Activated T-cell treated with anti-CD3 and anti-CD28 coated beads, Interleukin-2, amount 50 U/mL, for 48 hours (primary cell): ENCODE measurements at places on chromosomes 2 and 18.

DNA sequence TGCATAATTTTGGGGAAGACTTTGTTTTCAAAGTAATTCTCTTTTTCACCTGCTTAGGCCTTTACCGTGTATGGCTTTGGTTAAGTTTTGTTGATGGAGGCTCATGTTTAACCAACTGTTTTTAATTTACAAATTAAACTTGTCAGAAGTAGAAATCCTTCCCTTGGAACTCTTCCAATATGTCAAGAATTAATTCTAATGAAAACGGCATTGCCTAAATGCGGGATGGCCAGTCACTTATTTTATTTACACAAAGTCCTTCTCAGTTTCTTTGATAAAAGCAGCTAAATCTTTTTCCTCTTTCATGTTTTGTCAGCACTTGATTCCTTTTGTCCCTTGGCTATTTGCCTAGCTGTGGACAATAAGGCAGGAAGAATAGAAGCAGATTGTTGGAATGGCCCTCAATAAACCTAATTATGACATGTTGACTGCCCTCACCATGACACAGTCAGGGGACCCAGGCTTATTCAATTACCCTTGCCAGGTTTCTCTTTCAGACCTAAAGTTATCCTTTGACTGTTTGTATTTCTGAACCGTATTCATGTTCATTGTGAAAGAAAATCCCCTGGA is 26.3 kb downstream of the PAX3 start:
- DNase-seq = no peak

- no peak for DNase-seq
These were observed 178.5 kb downstream of the PDE1A start for GRCh38 chr2:182248362-182248761.

DNA sequence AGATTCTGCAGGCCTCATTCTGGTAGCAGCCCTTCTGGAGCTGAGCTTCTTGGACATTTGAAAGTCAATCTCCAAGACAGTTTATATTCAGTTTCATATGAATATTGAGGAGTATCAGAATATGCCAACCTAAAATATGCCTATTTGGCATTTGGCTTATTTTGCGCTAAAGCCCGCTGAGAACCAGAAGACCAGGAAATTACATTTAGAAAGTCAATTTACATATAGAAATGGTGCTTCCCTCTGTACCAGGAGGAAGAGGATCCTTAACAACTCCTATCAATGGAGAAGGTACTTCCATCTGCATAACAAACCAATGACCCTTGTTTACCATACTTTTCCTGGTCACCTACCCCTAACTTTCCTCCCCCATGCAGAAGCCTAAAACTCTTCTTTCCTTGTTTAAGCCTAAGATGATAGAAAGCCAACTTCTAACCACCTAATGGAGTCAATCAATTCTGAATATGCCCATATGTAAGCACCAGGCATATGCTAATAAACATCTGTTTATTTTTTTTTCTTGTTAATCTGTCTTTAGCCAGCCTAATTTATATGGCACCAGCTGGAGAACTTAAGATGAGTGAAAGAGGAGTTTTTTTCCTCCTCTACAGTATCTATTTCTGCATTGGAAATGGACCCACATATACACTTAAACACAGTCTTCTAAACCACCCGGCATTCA is 57.0 kb upstream of the DYNC1I2 start:
- DNase-seq = no peak

DNA sequence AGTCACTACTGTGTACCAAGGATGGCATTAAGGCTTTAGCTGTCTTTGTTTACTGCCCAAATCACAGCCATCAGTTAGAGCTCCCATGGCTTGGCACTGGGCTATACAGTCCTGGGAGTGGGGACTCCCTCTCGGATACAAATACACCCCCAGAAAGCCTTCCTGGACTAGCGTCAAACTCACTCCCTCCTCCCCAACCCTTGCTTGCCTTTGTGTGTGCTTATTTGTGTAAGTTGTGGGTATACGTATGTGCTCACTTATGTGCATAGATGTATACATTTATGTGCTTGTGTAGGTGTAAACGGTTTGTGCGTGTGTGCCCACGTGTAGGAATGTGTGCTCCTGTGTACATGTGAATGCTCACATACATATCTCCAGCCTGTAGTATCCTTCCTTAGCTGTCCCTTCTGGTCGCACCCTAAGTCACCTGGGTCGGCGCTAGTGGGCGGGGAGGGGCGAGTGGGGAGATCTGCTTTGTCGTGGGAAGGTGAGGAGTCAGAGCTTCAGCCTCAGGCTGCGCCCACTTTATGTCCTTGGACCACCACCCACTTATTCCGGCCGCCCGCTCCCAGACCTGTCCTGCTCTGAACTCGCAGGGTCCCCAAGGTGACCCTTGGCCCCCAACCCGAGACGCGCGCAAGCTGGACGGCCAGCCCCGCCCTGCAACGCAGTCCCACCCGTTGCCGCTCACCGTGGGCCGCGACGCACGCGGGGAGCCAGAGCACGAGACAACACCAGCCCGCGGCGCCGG is 461 bp downstream of the PRADC1 start:
- peak; percentile 63 for DNase-seq

- DNase-seq = no peak
These were observed 119.6 kb downstream of the MBP start for GRCh38 chr18:77012806-77013541.

DNA sequence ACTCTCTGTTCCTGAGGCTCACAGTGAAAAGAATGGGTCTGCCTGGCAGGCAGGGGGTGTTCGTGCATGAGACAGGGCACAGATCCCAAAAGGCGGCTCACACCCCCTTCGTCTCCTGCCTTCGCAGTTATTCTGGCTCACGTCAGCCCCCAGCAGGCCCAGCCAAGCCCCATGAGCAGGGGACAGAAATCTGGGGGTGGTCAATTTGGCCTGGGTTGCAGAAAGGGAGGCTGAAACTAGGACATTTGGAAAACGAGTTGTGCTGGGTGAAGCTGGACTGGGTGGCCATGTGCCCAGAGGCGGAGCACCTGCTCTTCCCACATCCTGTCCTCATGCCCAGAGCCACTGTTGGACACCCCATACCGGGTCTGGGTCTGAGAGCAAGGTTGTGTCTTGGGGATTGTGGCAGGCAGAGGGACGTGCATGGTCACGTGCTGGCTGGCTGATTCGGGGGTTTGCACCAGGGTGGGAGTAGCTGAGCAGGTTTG is 99.0 kb upstream of the MCFD2 start:
- no peak for DNase-seq

- no peak for DNase-seq
These were observed 41.7 kb upstream of the MALL start for GRCh38 chr2:110157153-110157793.

DNA sequence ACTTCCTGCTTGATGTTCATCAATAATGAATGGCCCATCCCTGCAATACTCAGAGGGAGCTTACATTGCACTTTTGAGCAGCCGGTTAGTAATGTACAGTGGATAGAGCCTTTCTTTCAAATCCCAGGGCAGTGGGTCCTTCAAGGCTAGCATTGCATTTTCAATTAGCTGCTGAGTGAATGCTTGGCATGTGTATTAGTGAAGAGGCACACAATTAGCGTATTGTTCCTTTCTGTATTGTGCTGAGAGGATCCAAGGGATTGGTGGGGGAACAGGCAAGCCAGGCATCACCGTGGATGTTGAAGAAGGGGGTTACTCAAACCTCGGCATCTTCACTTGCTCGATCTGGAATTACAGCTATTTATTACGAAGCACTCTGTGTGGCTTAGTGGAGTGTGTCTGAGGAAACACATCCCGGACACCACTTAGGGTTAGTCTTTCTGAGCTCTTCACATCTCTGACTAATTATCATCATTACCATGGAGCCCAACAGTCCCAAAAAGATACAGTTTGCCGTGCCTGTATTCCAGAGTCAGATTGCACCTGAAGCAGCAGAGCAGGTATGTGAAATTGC is at the start of gene PPP1R1C:
Gene PPP1R1C, plus strand, starts transcription at position 222 of the 574 bp plus-strand sequence. Its CDS starts 258 bp downstream, at position 480.
- DNase-seq = no peak

DNA sequence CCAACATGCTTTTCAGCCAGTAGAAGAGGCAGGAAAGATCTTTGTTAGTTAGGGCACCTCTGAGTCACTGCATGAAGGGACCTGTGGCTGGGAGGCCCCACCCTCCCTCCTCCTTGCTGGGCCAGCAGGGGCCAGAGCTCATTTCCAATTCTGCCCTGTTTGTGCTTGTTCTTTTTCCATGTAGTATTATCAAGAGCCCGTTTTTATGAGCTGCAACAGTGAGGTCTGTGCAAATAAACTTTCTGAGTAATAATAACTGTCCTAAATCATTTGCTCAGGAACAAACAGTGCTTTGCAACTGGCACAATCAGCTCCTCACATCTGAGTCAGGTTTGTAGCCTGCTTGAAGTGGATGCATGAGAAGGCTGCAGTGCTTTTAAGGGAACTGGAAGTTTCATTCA is 128.0 kb downstream of the ARL4C start:
- peak; percentile 48 for DNase-seq

DNA sequence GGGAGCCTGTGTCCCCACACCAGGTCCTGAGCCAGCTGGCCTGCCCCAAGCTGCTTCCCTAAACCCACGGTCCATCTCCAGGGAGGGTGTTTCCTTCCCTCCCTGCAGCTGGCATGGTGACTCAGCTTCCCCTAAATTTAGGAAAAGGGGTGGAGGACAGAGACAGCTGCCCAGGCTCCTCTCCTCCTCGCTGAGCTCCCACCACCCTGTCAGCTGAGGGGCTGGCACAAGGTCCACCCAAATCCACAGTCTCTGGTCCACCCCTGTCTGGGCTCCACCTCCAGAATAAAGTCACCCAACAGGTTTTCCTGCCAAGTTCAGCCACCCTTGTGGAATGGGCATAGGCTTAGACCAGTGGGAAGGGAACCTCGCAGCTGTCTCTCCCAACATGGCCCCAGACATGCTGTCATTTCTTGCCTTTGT is 156.5 kb downstream of the TNS1 start:
- no peak for DNase-seq

GRCh38 chr18:35624146-35624545 is 42.6 kb downstream of the GALNT1 start:
- DNase-seq = no peak

DNA sequence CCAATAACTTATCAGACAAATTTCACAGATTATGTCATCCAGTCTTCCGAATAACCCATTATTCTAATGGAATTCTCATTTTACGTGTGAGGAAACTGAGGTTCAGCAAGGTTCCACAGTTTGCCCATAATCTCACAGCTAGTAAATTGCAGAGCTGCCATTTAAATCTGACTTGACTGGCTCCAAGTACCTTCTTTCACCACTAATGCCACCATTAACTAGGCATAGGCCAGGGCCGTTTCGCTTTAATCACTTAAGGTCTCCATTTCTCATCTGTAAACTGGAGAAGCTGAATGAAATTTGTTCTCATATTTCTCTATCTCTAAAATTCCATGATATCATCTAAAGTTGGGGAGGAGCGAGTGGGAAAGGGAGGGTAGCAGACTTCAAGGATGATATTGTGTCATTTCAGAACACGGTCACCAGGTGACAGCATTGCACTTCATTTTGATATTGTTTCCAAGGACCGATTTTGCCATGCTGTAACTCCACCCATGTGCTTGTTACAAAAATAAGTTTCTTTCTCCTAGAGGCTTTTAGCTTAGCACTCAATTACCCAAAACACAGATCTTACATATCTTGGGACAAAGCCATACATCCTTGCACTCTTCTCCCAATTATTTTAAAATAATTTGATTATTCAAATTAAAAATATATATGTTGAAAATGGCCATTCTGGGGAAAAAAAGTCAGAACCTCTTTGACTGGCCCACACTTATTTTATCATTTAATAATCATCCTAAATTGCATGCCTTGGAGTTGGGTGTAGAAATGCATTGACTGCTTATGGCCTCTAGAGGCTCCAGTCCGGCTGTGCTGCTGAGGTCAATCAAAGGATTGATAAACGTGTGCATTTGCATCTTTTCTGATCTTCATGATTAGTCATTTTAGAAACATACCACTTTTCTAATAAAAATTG is 123.8 kb downstream of the AKAIN1 start:
- no peak for DNase-seq

- no peak for DNase-seq
These were observed 137.7 kb downstream of the SNTG2 start for GRCh38 chr2:1088192-1088860.

DNA sequence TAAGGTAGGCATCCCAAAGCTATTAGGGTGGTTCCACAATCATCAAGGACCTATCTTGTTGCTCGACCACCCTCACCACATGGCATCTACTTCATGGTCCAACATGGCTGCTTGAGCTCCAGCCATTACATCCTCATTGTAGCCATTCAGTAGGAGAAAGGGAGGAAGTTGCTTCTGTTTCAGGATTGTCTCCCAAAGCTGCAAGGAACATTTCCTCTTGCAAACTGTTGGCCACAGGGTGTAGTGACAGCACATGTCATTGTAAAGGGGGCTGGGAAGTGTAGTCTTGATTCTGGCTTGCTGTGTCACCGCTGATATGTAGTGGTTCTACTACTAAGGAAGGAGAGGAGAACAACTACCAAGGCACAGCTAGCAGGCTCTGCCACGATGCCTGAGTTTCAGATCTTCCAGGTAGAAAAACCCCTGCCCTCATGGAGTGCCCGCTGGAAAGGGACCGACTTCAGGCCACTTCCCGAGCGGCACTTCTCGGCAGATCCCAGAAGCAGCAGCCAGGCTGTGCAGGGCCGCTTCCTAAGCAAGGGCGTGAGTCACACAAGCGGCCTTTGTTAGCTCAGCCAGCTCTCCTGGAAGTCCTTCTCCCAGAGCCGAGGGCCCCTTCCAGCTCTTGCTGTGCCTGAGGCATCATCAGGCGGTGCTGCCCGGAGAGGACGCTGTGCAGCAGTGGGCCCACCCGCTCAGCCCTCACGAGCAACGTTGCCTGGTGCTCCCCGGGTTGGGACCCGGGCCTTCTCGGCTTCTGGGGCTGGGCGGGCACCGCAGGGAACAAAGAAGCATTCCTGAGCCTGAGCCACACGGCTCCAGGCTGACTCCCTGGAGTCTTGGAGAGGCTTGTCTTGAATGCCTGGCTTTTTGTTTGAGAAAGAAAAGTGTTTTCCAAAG is 58.2 kb downstream of the HS6ST1 start:
- no peak for DNase-seq

GRCh38 chr2:98126061-98126460 is 39.1 kb downstream of the VWA3B start:
- DNase-seq = no peak

DNA sequence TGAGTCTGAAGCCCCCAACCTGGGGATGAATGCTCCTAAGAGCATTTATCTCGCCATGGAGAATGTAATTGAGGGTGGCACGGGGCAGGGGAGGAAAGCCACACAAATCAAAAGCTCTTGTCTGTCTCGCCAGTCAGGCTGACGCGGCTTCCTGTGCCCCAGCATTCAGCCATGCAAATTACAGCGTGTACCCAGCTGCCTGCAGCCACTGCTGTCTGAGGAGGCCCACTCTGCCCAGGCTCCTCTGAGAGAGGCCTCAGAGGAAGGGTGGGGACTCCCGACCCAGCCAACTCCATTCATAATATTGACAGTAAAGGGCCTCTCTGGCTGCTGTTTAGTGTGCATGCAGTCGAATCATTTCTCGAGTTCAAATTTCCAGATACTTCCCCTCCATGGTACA is 22.0 kb downstream of the SMAD7 start:
- peak; percentile 82 for DNase-seq

GRCh38 chr2:162711832-162712540 is 126.6 kb downstream of the KCNH7 start:
- DNase-seq = no peak

- no peak for DNase-seq
These were observed 86.5 kb downstream of the STK39 start for GRCh38 chr2:168160897-168161296.

DNA sequence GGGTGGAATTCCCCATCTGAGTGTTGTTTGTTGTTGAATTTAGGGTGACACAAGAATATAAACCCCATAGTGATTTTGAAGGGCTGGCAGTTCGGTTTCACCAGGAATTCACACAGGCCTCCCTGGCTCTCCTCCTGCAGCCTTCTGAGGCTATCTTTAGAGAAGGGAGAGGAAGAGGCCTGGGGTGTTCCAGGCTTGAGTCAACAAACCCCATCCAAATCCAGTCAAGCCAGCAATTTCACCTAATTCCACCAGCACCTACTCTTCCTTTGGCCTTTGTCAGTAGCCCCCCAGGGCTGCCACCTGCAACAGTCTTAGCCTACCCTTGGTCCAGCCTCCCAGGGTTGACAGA is 32.0 kb downstream of the MARCHF4 start:
- DNase-seq = no peak
